Umbilical cord (tissue), 2 donors: ENCODE measurements at places on chromosomes 3 and 15. TPM values are rescaled to one million over a fixed set of nuclear protein-coding genes. Genes with fewer than 3 reads are reported as not detected.

Gene ZNF609
- total RNA-seq: 14.4 TPM

Gene CADM2
- 3.4 TPM for total RNA-seq

Gene C3orf49
- total RNA-seq: not detected

GRCh38 chr3:18124501-18124900 is 300.6 kb downstream of the SATB1 start:
- no peak for DNase-seq

GRCh38 chr3:122681284-122681973 is 790 bp downstream of the PARP14 start:
- no peak for DNase-seq

- no peak for DNase-seq
Measured at GRCh38 chr15:78050826-78051225, 26.7 kb downstream of the TBC1D2B start.

Gene TUBGCP5
- total RNA-seq: 22.4 TPM

Gene RTP3
- total RNA-seq: 1.2 TPM

GRCh38 chr3:43030162-43030935 is 51.2 kb downstream of the GASK1A start:
- no peak for DNase-seq

- no peak for DNase-seq
Measured at GRCh38 chr3:14307656-14308302, 94.6 kb upstream of the SLC6A6 start.

DNA sequence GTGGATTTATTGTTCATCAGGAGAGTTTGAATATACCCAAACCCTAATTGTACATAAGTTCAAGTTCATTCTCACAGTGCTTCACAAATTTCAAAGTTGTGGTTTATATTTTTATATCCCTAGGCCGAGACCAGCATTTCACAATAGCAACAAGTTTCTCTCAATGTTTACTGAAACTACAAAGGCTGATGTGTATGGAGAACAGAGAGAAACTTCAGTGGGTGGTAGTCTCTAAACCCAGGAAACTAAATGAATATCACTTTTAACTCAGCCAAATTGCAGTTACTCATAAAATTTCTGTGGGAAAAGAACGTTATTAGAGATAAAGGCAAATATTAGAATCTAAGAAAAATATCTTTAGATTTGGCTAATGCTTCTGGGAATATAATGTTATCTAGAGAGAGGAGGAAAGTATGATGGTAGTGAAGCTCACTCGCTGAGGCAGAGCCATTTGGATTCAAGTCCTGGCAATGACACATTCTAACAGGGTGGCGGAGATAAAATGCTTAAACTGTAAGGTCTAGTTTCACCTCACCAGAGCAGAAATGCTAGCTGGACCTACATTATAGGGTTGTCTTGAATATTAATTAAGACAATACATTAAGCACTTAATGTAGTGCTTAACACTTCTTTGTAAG is 514.8 kb downstream of the EPHA3 start:
- no peak for DNase-seq

- no peak for DNase-seq
Measured at GRCh38 chr3:155739154-155739553, 5.7 kb downstream of the PLCH1 start.

Gene CYP1A2
- 0.96 TPM for total RNA-seq

- no peak for DNase-seq
Measured at GRCh38 chr15:100284191-100284590, 57.6 kb downstream of the ADAMTS17 start.

Gene P2RY1
- total RNA-seq: 7.0 TPM

DNA sequence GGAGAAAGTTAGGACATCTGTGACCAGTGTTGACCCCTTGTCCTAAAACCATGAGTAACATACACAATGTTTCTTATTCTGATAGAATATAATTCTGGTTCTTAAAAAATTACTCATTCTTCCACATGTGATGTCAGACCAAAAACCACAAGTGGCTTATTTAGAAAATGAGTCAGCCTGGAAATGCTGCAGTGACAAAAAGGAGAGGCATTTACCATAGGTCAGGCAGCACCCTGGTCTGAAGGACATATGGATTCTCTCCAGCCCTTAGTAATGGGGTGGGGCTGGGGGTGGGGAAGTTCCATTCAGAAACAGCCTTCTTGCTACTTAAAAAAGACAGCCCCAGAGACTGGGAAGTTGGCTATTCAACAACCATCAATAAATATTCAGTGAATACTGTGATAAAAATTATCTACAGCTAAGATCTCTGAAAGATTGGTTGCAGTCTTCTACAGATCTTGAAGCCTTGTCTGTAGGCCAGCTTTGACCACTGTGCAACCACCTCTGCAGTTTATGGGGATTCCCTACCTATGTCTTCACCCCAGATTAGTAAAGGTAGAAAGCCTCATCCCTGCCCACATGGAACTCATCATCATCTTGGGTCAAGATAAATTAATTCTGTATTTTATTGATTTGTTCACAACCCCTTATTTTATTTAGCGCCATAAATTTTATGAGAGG is 34.9 kb upstream of the TIMP4 start:
- peak; percentile 76 for DNase-seq

Gene ABHD6
- 2.9 TPM for total RNA-seq

GRCh38 chr3:47704237-47704612 is 77.5 kb downstream of the SMARCC1 start:
- no peak for DNase-seq

GRCh38 chr3:126486360-126486847 is 10.7 kb upstream of the ZXDC start:
- no peak for DNase-seq
